T-helper 9 cell (primary cell): ENCODE measurements at places on chromosomes 11 and 22.

DNA sequence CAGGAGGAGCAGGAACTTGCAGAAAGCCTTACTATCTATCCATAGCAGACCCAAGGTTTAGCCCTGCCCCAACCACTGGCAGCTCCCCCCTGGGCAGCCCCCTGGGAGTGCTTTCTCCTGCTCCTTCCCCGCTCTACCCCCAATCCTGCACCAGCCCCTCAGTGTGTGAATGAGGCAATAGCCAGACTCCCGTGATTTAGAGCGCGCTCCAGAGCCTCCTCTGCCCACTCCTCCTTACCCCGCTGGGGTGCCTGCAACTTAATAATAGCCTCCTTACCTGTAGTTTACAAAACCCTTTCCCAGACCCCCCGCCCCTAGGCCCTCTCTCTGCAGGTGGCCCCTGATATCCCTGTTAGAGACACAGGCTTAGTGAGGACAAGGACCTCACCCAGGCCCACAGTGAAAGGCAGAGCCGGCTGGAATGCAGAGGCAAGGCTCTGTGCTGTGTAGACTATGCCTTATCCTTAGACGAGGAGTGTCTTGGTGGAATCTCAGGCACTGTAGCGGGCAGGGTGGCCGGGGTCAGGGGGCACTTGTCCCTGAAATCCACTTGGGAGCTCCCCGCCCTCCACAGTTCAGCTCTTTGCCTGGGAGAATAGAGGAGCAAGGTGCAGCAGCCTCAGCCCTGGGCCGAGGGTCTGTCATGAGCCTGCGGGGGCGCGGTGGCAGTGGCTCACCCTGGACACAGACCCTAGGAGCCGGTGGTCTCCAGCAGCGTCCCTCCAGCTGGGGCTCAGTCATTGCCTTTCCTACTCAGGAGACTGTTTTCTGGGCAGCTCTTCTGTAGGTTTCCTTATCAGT, 4.3 kb upstream of the CARNS1 start:
- no peak for DNase-seq

GRCh38 chr11:693887-694562, 997 bp downstream of the DEAF1 start:
- DNase-seq = no peak

- no peak for DNase-seq
Measured at GRCh38 chr11:118227865-118228785, 3.3 kb upstream of the JAML start.

DNA sequence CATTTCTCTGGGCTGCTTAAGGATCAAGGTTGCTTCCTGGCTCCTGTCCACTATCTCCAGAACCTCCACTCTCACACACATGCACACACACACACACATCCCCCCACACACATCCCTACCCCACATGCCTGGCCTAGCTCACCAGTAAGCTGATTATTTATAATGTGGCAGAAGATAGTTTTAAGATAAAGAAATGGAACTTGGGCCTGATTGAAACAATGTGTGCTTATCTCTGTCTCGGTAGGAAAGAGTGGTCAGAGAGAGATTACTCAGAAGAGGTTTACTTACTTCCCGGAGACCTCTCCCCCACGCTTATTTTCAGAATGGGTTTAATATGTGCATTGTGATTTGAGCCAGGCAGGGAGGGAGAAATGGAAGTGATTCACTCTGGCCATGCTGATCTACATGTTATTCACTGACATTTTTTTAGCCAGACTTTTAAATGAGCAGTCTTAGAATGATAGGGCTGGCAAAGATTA, 422.4 kb downstream of the TENM4 start:
- no peak for DNase-seq

- DNase-seq = no peak
Measured at GRCh38 chr11:72637926-72638325, 36.3 kb downstream of the PDE2A start.

DNA sequence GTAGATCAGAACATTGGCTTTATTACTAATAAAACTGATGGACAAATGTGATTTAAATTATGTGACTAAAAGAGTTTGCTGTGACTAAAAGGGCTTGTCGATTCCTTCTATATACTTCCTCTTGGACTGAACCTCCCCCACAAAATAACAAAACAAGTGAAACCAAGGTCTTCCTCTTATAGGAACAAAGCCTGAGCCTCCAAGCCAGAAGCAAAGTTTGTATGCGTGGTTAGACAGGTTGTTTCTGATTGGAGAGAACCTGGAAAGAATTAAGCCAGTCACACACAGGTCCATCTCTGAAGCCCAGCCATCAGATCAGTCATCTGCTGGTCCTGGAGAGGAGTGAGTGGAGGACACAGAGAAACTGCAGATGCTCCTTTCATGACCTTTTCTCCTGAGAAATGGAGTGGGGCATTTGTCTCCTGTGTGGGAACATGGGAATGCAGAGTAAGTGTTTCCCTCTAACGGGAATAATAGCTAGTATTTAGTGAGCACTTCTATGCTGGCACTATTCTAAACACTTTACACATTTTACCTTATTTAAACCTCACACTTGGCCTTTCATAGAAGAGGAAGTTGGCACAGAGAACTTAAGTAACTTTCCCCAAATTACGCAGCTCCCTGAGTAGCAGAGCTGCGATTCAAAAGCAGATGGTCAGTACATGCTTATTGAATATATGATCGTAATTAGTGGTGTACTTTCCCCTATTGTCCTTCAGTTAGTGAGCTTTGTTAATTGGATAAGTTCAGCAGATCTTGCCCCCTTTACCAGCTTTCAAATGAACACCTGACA, 77.1 kb downstream of the UVRAG start:
- no peak for DNase-seq

GRCh38 chr22:50261615-50262459, at the start of gene MAPK12:
TSS of gene MAPK12 (minus strand) at chr22:50261683. CDS start at chr22:50261509, 174 bp downstream.
- DNase-seq = no peak

DNA sequence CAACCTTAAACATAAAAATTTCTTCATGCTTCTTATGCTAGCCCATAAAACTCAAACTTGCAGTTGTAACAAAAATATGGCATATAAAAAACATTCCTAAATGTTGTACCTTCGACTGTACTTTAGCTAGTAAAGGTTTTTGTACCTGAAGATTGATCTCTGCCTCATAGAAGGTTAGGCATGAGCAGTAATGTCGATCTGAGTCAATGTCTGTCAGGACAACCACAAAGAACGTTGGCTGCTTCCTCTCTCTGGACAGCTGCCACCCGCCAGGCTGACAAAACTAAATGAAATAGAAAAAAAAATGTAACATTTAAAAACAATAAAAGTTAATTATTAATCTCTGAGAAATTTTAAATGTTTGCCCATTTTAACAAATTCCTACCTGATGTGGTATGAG, 251.3 kb downstream of the SBF2 start:
- no peak for DNase-seq

DNA sequence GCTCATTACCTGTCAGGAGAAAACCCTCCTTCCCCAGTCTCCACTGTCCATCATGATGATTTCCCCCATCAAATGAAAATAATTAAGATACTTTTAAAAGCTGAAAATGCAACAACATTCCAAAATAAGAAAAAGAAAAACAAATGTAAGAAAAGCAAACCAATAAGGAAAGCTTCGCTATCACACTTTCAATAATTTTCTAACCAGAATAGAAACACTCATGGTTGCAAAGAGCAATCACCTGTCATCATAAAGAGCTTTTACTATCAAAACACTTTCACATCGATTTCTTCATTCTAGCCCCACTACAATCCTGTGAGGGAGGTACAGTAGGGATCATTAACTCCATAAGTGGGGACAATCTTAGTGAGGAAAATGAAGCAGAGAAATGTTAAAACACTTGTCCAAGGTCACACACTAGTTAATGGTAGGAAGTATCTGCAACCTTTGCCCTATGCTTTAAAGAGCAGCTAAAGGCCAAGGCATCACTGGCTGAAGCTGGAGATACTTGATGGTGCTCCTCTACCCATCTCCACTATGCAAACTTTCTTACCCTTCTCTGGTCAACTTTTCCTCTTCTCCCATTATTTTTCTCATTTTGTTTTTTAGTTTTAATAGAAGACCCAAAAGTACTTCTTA, 2.6 kb downstream of the RBM4B start:
- no peak for DNase-seq

- no peak for DNase-seq
Measured at GRCh38 chr11:132960273-132961078, 571.8 kb downstream of the OPCML start.

- peak; percentile 52 for DNase-seq
Measured at GRCh38 chr11:73141309-73142127, 600 bp downstream of the FCHSD2 start.

- DNase-seq = no peak
Measured at GRCh38 chr22:40519284-40519947, 117.1 kb downstream of the MRTFA start.
